Stimulated activated CD4-positive, alpha-beta T cell treated with anti-CD3 and anti-CD28 coated beads, Interleukin-1b, Interleukin-23, amount 100 ng/mL, for 48 hours (primary cell): ENCODE measurements at places on chromosomes 2 and 18.

GRCh38 chr2:56130463-56131070, 53.2 kb upstream of the CCDC85A start:
- DNase-seq: no peak

DNA sequence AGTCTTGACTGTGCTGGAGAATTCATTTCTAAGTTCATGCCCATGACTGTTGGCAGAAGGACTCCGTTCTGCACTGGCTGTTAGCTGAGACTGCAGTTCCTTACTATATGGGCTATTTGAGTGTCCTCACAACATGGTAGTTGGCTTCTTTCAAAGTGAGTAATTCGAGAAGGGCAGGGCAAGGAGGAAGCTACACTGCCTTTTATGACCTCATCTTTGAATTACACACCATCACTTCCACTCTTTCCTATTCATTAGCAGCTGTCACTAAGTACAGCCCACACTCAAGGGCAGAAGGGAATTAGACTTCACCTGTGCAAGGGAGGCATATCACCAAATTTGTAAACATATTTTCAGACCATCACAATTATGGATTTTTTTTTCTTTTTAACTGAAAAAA, 55.9 kb upstream of the EPAS1 start:
- DNase-seq: no peak

- no peak for DNase-seq
Measured at GRCh38 chr18:79418642-79419041, 22.9 kb downstream of the NFATC1 start.

GRCh38 chr2:174836995-174837390, 72.7 kb upstream of the CHRNA1 start:
- DNase-seq: no peak

DNA sequence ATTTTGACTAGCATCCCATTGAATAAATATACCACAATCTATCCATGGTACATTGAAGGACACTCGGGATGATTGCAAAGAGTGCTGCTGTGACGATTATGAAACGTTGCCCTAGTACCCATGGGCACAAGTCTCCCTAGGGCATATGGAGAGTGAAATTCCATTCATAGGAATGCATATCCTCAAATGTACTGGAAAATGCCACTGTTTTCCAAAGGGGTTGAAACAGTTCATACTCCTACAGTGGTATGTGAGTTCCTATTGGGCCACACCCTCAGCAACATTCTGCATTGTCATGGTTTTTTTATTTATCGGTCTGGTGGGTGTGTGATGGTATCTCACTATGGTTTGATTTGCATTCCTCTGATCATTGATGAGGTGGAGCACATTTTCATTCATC, 130.6 kb downstream of the TWIST2 start:
- no peak for DNase-seq

DNA sequence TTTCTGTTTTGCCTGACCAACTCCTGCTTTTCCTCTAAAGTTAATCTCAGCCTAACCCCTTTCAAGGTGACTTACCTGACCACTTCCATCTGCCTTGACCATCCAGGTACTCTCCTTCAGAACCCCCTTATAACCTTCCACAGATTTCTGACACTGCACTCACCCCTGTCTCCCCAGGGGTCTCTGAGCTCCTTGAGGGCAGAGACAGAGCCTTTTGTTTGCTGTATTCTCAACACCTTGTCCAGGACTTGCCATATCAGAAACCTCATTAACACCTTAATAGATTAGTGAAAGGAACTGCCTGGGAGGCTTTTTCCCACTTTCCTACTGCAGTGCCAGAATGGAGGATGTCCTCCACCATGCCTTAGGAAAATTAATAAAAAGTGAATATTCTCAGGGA, 119.7 kb upstream of the SERPINE2 start:
- DNase-seq: no peak

GRCh38 chr2:20590704-20591515, 60.0 kb downstream of the HS1BP3 start:
- DNase-seq: no peak

DNA sequence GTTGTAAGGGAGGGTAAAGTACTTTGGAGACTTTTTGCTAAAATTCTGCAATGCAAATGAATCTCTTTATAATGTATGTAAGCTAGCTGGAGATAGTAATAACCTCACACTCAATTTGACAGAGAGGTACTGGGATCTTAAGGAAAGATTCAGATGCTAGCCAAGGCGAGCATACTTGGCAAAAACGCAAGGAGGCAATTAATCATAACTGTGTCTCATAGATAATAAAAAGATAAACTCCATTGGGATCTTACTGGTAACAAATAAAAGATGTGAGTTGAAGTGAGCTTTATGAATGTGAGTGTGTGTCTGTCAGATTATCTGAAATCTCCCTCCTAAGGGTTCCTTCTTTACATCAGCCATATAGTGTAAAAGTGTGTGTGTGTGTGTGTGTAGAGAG, 533.0 kb downstream of the TMX3 start:
- no peak for DNase-seq

DNA sequence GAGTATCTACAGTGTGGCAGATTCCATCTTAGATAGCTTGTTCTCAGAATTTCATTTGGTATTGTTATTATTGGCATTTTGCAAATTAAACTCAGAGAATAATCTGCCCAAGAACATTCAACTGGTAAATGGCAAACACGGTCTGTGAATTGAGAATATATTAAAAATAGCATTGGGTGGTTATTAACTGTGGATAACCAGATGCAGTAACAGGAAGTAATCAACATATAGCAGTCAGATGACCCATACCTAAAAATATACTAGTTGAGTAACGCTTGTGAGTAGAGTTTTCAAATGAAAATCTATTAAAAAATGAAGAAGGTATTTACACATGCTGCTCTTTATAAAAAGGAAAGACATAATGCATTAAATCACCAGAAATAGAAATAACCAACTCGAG, 129.5 kb downstream of the ZNF804A start:
- no peak for DNase-seq
